ENCODE measurements at places on chromosomes 6 and 20.

GRCh38 chr6:149213829-149214228 lies 103.7 kb upstream of the TAB2 start:
- DNase-seq = no peak

DNA sequence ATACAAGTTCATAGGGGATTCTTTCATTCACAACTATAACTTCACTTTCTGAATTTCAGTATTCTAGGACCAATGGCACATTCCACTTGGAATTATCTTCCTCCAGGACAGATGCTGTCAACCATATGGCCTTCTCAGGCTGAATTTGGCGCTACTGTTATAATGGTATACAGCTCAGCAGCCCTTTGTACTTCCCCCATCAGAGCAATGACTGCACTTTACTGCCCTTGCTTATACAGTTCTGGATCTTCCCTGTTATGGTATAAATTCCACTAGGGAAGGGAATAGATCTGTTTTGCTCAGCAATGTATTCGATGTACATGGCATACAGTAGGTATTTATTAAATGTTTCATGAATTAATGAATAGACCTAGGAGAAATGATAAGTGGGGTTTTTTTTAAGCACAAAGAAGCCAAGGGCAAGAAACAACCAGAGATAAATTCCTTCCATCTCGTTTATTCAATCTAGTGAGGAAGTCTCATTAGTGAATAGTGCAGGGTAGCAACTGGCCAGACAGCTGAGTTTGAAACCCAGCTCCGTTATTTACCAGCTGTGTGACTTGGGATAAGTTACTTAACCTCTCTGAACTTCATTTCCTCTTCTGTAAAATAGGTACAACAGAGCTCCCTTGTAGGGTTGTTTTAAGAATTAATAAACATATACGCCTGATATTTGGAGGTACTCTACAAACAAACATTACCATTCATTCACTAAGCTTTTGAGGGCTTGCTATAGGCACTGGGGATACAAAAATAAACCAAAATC lies 97.1 kb upstream of the PRDM1 start:
- DNase-seq = no peak

DNA sequence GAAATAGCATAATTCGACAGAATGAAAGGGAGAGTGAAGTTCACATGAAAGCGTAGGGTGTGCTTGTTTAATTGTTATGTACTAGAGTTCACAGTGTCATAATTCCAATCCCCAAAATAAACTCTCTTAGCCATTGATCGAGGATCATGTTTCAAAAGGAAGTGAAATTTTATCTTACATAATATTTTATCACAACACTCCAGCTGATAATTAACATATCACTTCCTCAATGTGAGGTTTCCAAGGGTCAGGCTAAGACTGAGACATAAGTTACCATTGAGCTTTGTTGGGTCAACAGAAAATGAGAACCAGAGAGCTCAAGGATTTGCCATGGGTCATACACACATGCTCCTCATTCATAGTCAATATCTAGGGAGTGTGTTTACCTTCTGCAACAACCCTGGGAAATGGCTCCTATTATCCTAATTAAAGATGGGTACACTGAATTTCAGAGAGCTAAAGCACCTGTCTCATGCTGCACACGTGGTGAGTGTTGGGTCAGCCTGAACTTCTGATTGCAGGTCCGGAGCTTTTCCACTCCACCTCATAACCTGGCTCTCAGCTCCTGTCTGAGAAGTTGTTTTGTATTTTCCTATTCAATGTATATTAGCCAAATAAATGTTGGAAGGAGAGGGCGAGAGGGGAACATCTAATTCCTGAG lies 3.0 kb downstream of the GSTA2 start:
- DNase-seq = no peak

- DNase-seq = no peak
Measured at GRCh38 chr6:56364827-56365339, 117.5 kb upstream of the COL21A1 start.

GRCh38 chr6:14751645-14752175 lies 494.2 kb upstream of the JARID2 start:
- no peak for DNase-seq

GRCh38 chr6:5082487-5083306 lies 2.4 kb upstream of the PPP1R3G start:
- DNase-seq = no peak

- no peak for DNase-seq
Measured at GRCh38 chr6:45479834-45480751, 102.4 kb upstream of the SUPT3H start.

DNA sequence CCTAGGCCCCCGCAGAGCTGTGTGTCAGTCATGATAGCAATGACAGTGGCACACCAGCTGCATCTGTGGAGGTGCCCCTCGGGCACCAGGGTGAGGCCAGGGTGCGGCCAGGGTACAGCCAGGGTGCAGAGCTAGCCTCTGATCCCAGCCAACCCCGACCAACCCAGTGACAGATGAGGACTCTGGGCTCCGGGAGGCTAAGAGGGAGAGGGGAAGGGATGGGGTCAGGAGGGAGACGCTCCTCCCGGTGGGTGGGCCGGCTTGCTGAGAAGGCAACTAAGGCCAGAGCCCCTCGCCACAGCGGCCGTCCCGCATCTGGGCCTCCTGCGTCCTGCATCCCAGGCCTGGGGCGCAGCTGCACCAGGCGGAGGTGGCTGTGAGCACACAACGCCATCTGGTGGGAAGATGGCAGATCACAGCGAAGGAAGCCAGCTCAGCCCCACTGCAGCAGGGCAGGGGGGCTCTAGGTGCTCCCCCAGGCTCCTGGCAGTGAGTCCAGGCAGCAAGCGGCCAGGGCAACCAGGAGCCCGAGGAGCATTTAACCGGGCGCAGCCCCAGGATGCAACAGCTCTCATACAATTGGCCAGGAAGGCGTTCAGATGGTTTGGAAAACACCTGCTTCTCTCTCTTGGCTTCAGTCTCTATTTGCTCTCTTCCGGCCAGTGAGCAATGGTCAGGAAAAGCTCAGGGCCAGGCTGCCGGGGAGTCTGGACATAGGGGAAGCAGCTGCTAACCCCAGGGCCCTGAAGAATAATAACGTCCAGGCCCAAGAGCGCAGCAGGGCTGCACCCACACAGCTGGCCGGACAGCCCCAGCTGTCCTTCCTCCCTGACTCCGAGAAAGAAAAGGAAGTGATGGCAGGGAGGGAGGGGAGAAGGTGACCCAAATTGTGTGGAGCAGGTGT lies 169.4 kb downstream of the TAF4 start:
- no peak for DNase-seq

GRCh38 chr6:44795326-44795725 lies 407.8 kb downstream of the CDC5L start:
- no peak for DNase-seq

GRCh38 chr6:147322299-147323162 lies 118.3 kb downstream of the STXBP5 start:
- DNase-seq = no peak

Data from upper lobe of right lung (tissue), 1 donor.